ENCODE measurements at places on chromosomes 6 and 20.
A peak's percentile ranks its signal among the peaks of the same experiment; 100 is the strongest.

- no peak for DNase-seq
These were observed 54.0 kb downstream of the PLG start for GRCh38 chr6:160756021-160756420.

DNA sequence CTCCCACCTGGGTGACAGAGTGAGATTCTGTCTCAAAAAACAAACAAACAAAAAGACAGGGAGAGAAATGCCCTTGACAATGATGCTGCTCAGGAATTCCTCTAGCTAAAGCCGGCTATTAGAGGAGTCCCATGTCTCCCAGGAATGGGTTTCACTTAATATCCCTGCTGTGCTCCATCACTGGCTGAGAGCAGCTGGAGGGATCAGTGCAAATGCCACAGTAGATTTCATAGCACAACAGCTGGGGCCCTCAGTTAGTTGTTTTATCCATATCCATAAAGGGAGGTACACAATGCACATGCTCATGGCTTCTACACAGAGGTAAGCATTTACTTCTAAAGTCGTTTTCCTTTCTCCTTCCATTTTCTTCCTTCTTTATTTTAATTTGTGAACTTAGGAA lies 742.0 kb upstream of the POU3F2 start:
- DNase-seq: no peak

DNA sequence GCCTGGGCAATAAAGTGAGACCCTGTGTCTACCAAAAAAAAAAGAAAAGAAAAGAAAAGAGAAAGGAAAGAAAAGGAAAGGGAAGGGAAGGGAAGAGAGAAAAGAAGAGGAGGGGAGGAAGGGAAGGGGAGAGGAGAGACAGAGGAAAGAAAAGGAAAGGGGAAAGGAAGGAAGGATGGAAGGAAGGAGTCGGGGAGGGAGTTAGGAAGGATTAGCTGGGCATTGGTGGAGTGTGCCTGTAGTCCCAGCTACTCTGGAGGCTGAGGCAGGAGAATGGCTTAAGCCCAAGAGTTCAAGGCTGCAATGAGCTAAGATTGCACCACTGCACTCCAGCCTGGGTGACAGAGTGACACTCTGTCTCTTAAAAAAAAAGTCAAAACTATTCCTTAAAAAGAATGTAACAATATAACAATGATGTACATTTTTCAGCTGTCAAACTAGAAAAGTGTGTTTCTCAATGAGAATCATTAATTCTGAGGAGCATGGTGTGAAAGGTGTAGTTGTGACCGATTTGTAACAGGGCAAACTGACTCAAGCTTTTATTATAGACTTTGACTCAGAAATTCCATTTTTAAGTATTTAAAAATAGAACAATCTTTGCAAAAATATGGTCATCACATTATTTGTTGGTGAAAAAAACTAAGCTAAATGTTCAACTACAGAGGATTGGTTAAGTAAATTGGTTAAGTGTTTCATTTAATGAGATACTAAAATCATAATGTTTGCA lies 14.7 kb downstream of the SNRPB start:
- no peak for DNase-seq

GRCh38 chr6:34891296-34891695 lies 2.2 kb downstream of the ANKS1A start:
- DNase-seq: no peak

DNA sequence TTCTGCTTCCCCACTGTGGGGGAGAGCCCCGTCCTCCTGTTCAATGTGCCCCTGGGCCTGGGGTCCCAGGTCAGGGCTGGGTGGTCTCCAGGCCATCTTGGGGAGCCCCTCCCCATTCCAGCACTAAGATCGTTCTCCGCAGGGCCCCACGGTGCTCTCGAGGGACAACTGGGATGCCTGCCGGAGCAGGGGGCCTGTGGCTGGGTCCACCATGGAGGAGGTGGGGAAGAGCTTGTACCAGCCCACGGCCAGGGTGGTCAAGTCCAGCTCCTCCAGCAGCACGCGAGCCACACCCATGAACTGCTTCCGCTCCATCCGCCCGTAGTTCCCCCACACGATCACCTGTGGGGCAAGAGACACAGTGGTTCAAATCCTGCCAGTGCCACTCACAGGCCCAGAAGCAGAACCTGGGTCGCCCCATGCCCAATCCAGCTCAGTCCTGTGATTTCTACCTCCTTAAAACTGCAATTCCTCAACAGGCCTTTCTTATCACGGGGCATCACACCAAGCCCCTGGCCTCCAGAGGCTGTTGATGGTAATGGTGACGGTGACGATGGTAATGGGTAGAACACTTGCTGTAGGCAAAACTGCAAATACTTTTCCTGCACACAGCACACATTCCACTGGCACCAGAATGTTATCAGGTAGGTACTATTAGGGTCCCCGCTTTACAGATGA lies 10.5 kb downstream of the KCNK15 start:
- no peak for DNase-seq

DNA sequence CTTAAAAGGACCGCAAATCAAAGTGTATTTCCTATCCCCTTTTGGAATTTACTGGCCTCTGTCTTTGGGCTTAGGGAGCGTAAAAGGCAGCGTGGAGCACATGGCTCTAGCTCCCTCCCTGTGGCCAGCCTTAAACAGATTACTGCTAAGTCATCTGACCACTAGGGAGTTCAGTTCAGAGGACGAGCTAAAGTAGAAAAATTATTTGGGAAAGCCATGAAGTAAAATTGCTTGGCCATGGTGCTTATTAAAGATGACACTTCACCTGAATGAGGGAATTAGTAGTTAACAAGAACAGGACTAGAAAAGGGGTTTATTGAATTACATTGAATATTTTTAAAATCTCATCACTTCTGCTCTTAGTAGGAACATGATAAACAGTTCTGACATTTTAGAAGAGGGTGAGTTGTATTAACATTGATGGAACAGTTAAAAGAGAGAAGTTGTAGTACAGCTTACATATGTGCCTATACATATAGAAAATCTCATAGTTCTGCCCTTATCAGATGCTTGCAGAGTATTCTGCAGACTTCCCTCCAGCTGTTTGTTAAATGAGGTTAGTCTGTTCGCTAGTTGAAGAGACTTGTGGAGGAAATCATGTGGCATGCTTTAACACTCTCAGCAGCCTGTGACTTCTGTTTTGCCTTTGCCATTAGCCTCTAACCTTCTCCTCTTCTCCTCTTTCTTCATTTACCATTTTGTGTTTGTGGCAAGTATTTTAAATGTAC lies 31.2 kb upstream of the MAPK13 start:
- peak; percentile 56 for DNase-seq

GRCh38 chr6:3281631-3282475 lies 23.1 kb downstream of the PSMG4 start:
- DNase-seq: peak; percentile 36

GRCh38 chr6:35068206-35068605 lies 72.9 kb downstream of the TCP11 start:
- DNase-seq: no peak

DNA sequence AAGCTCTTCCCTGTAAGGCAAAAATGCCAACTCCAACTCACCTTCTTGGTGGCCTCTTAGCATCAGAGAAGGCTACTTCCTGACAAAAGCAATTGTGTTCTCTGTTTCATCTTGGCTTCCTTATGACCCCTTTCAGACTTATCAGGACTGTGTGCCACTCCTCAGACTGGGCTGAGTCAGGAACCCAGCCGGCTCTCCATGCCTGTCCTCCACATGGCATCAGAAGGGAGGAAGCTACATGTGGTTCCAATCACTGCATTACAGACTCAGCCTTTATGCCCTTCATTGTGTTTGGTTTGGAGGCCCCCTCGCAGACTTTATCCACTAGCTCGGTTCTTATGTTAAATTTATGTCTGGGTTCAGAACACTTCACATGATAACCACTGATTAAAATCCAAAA lies 142.5 kb downstream of the SLC24A3 start:
- DNase-seq: no peak

- DNase-seq: no peak
These were observed 449.7 kb upstream of the SULF2 start for GRCh38 chr20:48234951-48235350.

DNA sequence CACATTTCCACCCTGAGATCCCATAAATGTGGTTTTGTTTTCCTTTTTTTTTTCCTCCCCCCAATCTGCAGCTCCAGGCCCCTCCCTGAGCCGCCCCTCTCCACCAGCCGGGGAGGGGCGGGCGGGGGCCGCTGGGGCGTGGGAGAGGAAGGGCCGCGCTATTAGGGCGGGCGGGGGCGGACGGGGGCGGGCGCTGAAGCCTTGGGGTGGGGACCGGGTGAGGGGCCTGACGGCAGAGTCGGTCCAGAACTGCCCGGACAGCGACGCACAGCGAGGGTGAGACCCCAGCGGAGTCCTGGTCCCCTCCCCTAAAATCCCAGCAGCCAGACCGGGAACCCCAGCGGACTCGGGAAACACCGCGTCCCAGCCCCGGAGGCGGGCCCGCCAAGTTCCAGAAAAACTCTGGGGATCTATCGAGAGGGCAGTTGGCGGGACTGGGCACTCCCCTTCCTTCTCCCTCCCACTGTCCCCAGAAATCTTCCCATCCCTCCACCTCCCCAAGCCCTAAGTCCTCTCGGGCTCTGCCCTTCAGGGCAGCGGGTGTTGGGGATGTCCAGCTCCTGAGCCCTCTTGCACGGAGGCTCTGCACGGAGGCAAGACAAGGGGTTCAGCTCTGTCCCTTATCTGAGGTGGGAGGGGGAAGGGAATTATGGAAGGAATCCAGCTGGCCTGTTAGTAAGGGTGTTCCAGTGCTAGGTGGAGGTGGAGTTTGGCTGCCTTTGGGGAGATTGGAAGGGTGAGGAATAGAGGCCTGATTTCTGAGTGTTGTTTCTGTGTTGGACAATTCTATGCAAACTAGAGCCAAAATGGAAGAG lies at the start of gene PRICKLE4:
Gene PRICKLE4, plus strand, starts transcription at position 232 of the 815 bp plus-strand sequence. CDS start 2,692 bp downstream, outside the sequence.
- DNase-seq: peak; percentile 69

- DNase-seq: peak; percentile 8
These were observed 24.0 kb upstream of the NPBWR2 start for GRCh38 chr20:64131406-64131805.

DNA sequence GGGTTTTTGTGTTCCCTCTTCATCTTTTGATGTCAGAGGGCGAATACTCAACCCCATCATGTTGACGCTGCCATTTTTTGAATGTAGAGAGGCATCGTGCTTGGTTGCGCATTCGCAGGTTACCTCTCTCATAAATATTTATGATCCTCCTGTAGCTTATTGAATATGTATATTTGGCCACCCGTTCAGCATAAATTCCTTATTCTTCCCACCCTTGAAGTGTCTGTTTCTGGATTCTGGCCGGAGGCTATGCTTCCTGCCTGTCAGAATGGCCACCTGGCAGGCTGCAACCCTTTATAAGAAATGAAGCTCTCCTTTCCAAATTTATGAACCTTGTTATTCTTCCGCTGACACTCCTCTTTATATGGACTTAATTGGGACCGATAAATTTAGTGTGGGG lies 40.9 kb downstream of the FAM50B start:
- no peak for DNase-seq

- no peak for DNase-seq
These were observed 12.1 kb upstream of the HINT3 start for GRCh38 chr6:125944434-125944816.

- no peak for DNase-seq
These were observed 82.7 kb upstream of the AKIRIN2 start for GRCh38 chr6:87784690-87785089.

- no peak for DNase-seq
These were observed 20.9 kb downstream of the FAM8A1 start for GRCh38 chr6:17621003-17621402.

GRCh38 chr6:121549736-121550135 lies 114.3 kb downstream of the GJA1 start:
- DNase-seq: peak; percentile 75

GRCh38 chr6:131980791-131981623 lies 29.8 kb upstream of the CCN2 start:
- DNase-seq: no peak

DNA sequence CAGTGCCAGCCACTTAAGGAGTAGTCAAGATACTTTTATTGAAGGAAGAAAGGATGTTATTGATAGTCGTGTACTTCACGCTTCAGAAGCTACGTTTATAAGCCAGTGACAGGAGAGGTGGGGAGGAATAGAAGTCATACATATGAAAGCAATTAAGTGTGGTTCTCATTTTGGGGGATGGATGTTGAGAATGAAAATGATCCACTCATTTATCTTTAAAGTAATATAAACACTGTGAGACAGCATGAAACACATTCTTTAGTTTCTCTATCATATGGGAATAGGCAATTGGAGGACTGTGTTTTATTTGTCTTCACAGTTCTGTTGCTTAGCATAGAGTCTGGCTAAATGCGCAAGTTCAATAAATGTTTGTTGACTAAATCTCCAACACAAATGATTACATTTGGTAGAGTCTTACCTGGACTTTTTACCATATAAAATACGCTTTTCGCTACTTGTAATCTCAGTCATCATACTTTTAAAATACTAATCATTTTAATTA lies 35.2 kb downstream of the AK9 start:
- DNase-seq: no peak

- DNase-seq: no peak
These were observed 22.5 kb upstream of the ARFGEF2 start for GRCh38 chr20:48898896-48899530.

- peak; percentile 65 for DNase-seq
These were observed 34.7 kb downstream of the KIAA1755 start for GRCh38 chr20:38225900-38226263.

GRCh38 chr6:167737205-167737830 lies 89.4 kb upstream of the AFDN start:
- no peak for DNase-seq

DNA sequence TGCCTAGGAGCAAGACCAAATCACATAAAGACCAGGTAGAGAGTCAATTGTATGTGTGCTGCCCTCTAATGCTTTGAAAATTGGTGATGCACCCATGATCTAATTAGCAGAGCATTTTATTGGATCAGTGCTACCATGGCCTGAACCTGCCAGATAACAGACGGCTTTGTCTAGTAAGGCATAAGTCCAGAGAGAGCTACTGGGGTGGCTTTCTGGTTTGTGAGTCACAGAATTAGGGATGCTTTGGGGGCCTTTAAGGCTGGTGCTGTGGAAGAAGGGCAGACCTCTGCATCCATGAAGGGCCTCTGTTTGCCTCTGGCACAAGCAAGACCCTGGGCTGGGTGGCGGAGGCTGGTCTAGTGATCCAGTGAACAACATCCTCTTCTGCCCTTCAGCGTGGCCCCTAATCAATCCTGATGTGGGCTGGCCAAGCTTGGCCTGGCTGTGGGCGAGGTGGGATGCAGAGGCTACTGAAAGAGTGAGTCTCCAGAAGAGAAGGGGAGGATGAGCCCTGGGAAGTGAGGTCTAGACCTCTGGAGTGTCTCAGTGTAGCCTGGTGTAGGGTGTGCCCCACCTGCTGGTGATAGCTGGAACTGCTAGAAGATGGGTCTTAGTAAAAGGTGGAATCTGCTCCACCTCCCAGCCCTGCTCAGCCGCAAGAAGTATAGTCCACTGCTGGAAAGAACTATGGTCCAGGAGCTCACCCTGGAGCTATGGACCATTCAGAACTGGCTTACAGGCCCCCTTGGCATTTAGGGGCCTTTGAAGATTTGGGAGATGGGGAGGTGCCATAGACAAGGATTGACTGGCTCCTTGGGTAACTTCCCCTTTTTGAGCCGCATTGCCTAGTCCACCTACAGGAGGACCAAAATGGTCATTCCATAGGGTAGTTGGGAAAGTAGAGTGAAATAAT lies 36.7 kb upstream of the AAR2 start:
- peak; percentile 87 for DNase-seq

- no peak for DNase-seq
These were observed 394.4 kb downstream of the BTBD9 start for GRCh38 chr6:38245295-38245694.

Measured in cardiac muscle cell (in vitro differentiated cells and primary cell).